ENCODE measurements at places on chromosomes 5 and 9. TPM values are rescaled to one million over a fixed set of nuclear protein-coding genes. Genes with fewer than 3 reads are reported as not detected.

Gene ZNF658
- 1.7 TPM for total RNA-seq

Gene OBP2B
- not detected for total RNA-seq

Gene LOX
- total RNA-seq: 2.0 TPM

Gene FAM163B
- not detected for total RNA-seq

Gene CATSPER3
- 0.67 TPM for total RNA-seq

All from A549 treated with RU486 at 1 μM for 4 hours (cell line).